ENCODE measurements at places on chromosomes 1 and 21.

- peak; percentile 36 for DNase-seq
These were observed 4.5 kb downstream of the TXNIP start for GRCh38 chr1:145991735-145992412.

DNA sequence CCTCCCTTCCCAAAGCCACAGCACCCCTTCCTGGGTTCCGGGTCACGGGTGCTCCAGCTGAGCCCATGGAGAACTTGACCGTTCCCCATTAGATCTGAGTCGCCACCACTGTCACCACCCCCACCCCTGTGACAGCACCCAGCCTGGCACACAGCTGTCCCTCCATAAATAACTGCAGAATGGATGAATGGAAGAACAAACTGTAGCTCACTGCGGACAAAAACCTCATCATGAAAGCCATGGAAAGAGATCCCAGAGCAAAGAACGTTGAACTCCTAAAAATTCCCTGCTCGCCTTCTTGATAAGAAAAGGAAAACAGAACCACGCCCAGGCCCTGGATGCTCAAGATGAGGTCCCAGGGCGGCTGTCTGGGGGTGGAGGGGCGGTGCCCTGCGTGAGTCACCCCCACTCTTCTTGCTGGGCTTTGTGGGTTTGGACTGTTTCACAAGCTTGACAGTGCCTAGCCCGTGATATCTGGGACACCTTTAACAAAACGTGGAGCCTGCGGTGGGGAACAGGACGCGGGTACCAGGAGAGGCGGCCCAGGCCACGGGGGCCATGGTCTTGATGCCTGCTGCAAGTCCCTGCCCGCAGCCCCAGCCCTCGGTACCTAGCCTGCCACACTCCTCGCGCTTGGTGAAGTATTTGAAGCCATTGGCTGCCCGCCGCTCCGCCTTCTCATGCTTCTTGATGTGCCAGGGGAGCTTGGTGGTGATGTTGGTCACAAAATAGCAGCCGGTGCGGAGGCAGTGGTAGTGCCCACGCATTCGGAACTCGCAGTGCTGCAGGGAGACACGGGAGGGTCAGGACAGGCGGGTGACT lies 151.9 kb downstream of the CASZ1 start:
- DNase-seq, result peak; percentile 32

DNA sequence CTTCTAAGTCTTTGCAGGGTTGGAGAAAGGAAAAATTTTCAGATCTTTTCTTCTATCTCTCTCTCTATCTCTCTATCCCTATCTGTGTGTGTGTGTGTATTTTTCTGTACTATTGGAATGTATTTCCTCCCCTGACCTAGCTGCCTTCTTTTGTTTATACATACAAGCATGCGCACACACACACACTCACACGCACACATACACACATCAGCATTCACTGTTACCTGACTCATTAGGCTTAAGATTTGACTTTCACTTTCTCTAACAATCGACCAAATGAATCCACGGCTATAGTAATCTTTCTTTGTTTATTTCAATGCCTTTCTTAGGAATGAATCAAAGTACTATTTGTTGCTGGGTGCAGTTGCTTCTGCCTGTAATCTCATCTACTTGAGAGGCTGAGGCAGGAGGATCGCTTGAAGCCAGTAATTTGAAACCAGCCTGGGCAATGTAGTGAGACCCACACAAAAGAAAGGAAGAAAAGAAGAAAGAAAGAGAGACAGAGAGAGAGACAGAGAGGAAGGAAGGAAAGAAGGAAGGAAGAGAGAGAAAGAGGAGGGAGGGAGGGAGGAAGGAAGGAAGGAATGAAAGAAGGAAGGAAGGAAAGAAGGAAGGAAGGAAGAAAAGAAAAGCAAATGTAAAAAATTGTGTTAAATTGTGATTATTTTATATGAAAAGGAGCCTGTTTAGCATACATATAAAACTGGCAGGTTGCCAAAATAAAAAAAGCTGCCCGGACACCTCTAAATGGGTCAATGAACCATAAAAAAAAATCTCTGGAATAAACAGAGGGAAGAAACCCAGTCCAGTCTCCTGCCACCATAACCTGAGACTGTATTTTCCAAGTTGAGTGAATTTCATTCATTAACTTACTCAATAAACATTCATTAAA lies 206.8 kb downstream of the ZNF326 start:
- no peak for DNase-seq

DNA sequence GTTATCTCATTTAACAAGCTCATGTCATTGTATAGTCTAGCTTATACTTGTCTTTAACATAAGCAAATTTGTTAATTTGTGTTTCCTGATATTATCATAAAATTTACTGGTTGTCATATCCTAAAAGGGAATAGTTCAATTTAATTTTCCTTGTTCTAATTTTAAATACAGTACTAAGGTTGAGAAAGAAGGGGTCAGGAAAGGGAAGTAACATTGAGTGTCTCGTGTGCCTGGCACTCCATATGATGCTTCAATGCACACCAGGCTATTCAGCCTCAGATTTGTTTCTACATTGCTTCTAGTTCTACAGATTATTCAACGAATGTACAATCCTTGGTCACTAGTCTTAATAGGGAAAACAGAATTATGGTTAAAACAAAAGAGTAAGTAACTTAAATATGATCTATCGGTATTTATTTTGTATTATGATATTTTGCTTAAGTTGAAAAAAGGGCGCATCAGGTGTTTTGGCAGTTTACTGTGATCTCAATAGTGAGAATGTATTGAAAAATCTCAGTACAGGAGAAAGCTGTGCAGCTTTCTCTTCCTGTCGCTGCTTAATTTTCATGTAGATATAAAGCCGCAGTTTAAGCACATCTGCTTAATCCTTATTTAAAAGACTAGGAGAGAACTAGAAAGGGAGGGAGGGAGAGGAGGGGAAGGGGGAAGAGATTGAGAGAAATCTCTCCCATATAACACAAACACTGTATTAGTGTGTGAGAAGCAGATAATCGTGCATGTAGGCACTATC lies 13.0 kb downstream of the PTPRC start:
- DNase-seq, result peak; percentile 73

DNA sequence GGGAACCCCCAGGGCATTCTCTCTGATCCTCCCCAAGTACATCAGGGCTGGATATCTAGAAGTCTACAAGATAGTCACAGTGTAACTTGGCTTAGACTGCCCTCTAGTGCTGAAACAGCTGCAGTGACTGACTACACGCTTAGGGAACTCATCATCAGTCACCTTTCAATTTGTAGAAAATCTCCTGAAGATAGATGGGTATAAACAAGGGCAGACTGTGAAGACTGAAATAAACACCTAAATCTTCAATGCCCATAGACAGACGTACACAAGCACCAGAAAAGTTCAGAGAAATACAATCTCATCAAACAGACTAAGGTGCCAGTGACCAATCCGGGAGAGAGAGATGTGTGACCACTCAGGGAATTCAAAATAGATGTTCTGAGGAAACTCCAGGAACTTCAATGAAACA lies 46.6 kb downstream of the PACC1 start:
- peak; percentile 74 for DNase-seq
